ENCODE measurements at places on chromosomes 6 and 20.

DNA sequence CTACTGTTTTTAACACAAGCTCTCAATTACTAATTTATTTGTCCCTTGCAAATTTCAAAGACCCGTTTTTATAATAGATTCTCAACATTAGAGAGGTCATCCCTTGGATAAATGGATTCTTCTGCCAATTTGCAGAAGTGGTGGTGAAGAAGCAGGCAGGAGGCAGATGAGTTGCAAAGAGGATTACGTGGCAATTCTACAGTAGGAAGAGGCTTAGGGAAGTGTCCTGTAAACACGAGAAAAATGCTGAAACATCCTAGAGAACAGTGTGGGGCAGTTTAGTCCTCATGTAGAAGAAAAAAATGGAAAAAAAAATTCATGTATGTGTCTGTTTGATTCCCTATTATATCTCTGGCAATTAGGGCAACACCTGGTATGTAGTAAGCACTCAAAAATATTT, 87.6 kb downstream of the BMP2 start:
- DNase-seq = peak; percentile 52

DNA sequence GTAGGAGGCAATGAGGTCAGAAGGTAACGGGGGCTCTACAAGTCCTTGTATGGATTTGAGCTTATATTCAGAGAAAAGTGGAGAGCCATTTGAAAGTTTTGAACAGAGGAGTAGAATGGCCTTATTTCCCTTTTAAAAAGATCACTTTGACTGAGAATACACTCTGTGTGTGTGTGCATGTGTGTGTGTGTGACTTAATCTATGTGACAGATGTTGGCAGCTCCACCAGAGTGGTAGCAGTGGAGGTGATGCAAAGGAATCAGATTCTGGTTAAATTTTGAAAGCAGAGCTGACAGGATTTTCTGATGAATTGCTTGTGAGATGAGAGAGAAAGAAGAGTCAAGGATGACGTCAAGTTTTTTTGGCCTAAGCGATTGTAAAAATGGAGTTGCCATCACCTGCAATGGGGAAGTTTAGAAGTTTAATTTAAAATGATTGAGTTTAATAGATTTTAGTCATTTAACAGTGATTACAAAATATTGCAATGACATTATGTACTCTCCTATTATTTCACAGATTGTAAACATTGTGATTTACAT, 172.2 kb upstream of the HEY2 start:
- no peak for DNase-seq

- DNase-seq = peak; percentile 84
These were observed 20.6 kb upstream of the ECI2 start for GRCh38 chr6:4155848-4156466.

DNA sequence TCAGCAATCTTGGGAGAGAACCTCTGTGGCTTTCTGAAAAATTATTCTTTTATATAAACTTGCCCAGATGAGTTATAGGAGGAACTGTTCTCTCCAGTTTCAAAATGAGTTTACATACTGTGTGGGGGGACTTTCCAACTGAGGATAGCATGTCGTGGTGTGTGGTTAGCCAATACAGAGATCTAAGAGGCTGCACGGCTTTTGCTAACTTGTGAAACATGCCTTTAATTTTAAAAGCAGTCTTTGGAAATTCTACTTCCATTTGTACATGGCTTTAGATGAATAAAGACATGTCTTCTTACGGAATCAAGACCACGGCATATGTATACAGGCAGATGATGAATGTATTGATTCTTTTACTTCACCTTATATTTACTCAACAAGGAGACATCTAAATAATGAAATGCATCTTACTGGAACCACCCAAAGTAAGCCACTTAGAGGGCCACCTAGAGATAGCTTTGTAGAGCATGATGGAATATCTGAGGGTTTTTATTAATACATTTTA, 39.8 kb downstream of the HIVEP1 start:
- peak; percentile 94 for DNase-seq

- no peak for DNase-seq
These were observed 23.8 kb upstream of the FBXO9 start for GRCh38 chr6:53041356-53041755.

DNA sequence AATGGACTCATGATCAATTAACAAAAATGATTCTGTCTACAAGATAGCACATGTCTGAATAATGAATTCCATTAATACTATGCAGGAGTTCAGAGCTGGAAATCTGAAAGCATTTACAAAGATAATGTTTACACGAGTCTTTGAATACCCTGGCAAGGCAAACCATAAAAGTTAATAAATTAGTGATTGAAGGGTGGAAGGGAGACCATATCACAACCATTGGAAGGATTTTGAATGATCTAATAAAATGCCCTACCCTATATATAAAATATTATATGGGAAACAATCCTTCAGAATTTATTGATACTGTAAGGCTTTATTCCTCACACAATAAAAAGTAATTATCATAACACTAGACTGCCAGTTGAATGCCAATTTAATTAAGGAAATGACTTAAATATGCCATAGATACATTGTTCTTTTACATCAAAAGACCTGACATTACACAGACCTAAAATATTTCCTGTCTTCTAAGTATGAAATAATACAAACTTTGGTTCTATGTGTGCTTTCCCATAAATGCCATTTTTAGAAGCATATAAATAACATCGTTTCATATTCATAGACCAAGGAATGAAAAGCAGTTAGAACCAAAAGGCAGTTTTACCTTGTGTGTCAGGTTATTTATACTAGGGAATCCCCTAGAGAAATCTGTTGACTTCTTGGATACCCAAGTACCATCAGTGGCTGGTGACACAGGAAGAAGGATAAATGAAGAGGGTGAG, 249.2 kb upstream of the MARCKS start:
- no peak for DNase-seq

GRCh38 chr20:2295886-2296515, at the start of gene TGM3:
TGM3 (plus strand) TSS chr20:2296001; CDS start chr20:2296064, 63 bp downstream.
- DNase-seq = no peak

DNA sequence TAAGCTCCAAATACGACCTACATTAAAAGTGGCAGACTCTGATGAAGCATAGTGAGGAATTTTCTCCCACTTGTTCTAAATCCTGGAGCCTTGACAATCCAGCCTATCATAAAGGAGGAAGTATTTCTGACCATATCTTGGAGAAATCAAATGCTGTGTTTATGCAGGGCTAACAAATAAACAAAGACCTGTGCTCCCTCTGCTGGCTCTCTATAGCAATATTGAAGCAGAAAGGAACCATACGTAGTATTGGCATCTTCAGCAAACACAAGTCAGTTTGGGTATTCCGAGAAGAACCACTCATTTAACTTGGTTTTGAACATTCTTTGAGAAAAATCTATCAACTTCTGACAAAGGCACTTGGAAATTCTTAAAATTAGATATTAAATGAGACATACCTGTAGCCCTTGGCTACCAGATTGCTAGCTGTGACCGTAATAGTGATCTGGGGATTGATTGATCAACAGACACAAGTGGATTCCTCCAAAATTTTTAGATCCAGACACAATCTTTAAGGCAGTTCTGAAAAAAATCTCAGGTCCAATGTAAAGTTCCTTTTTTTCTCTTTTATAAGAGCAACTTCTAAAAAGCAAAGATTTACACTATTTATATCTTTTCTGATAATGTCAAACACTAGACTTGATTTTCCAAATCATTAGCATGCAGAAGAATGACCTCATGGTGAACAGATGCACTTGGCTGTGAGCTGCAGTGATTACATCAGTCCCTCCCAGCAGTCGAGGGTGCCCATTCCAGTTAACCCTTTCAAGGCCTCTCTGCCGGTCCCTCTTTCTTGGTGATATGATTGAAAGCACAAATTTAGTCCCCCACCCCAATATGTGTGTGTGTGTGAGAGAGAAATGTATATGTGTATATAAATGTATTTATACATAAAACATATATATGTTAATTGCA, 40.2 kb downstream of the INSM1 start:
- DNase-seq = peak; percentile 64

DNA sequence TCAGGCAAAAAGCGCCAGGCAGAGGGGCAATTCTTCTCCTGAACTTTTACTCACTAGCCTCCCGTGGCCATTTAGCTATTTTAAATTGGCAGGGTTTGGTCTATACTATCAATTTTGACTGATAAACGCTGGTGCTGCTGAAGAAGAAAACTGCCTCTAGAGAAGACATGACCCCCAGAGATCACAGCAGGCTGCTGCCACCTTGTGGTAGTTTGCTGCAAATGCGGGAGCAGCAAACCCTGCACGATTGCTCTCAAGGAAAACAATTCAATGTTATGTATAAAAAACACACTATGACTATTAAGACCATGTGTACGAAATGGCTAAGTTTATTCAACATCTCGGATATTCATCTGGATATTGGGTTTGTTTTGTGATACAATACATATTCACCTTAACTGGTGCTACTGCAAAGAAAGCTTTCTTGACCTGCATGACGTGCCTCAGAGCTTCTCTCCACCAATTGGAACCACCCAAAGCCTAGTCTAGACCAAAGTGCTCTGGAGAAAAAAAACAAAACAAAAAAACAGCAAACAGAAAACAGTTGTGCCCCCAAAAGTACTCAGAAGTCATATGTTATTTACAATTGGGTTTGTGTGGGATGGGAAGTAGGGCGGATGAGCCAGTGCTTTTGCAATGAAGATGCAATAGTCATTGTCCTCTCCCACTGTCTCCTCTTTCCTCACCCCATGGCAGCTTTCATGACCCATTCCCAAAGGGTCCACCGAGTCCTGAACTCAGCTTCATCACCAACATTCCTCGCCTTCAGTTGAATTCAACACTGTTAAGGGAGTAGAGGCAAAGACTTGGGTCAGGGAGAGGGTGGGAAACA, 19.6 kb upstream of the IL17F start:
- peak; percentile 77 for DNase-seq

GRCh38 chr6:23498013-23498412, 628.0 kb upstream of the NRSN1 start:
- no peak for DNase-seq

- DNase-seq = peak; percentile 50
These were observed 691.8 kb downstream of the QKI start for GRCh38 chr6:164106345-164106769.

- DNase-seq = no peak
These were observed 61.6 kb upstream of the QKI start for GRCh38 chr6:163352966-163353365.

- peak; percentile 7 for DNase-seq
These were observed 96.9 kb upstream of the FOXO3 start for GRCh38 chr6:108463784-108464183.

- no peak for DNase-seq
These were observed 846 bp downstream of the PDE10A start for GRCh38 chr6:165662041-165662748.

GRCh38 chr6:110548110-110548847, 71.9 kb upstream of the SLC22A16 start:
- no peak for DNase-seq
